ENCODE measurements at places on chromosomes 12 and 14.

DNA sequence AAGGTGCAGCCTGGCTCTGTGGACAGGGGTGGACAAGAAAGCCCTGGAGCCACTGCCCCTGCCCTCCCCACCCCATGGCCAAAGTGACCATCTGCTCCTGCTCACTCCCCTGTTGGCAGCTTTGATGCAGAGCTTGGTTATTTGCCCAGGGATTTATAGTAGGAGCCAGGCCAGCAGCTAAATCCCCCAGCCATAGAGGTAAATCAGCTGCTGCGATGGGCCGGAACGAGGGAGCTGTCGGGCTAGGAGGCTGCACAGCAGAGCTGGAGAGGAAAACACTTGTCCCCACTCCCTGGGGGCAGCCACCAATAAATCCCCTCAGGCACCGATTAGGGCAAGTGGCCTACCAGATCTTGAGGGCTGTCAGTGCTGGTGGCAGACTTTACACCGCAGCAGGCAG, 26.0 kb downstream of the SMUG1 start:
- no peak for DNase-seq

GRCh38 chr12:1705774-1706631, 15.1 kb downstream of the ADIPOR2 start:
- no peak for DNase-seq

GRCh38 chr12:115450710-115451109, 766.7 kb upstream of the TBX3 start:
- no peak for DNase-seq

DNA sequence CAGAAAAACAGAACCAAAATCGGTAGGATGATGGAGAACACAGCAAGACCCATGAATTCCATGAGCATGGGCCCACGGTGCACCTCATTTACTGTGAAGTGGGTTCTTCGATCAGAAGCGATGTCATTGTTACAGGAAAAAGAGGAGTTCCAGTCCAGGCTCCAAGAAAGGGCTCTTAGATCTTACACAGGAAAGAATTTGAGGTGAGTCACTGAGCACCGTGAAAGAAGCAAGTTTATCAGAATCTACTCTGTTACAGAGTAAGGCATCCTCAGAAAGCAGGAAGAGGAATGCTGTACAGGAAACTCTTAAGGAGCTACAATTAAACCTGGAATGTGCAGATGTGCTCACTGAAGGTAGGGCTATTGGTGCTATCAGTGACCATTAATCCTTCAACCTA, 11.6 kb upstream of the CHFR start:
- no peak for DNase-seq

- no peak for DNase-seq
Observed at GRCh38 chr14:31059152-31059924, 33.2 kb upstream of the STRN3 start.

DNA sequence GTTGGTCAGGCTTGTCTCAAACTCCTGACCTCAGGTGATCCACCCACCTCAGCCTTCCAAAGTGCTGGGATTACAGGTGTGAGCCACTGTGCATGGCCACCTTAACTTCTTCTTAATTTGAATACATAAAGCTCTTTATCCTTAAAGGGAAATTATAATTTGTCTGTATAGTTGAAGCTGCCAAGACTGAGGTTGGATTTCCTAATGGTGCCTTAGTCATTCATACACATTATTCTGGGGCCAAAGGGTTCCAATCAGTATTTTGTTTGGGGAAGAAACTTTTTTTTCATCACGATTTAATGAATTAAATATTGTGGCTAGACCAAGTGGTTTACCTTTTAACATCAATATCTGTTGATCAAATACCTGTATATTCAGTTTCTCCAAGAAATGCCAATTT, 135.9 kb downstream of the SYT1 start:
- no peak for DNase-seq

DNA sequence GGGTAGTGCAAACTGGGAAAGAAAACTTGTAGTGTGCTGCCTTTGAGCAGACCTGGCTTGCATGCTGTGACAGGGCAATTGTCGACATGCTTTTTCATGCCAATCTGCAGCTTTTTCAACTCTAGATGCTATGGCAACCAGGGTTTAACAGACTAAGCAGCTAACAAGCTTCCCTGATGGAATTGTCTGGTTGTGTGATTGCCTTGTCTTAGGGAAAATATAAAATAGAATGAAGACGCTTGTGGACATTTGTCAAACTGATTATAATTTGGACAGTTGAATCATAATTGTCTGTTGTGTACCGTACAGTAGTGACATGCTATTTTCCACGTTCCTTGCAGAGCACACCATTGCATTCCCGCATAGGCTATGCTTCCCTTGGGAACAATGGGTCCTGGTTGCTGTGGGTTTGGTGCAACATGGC, 113.0 kb downstream of the FOXG1 start:
- DNase-seq, result no peak

DNA sequence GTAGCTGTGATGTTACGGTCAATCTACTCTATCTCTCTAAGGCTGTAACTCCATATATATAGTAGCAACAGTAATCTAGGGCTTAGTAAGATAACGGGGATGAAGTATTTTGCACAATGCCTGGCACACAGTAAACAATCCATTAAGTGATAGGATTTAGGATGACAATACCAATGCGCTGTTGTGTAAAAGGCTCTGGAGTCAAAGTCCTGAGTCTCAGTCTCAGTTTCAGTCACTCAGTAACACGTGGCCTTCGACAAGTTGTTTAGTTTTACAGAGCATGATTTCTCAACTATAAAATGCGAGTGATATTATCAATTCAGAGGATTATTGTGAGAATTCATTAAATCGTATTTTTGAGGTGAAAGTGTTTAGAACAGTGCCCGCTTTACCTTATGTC, 162.4 kb downstream of the GARIN6 start:
- no peak for DNase-seq
